ENCODE measurements at places on chromosomes 5 and 9.
A peak's percentile ranks its signal among the peaks of the same experiment; 100 is the strongest.

DNA sequence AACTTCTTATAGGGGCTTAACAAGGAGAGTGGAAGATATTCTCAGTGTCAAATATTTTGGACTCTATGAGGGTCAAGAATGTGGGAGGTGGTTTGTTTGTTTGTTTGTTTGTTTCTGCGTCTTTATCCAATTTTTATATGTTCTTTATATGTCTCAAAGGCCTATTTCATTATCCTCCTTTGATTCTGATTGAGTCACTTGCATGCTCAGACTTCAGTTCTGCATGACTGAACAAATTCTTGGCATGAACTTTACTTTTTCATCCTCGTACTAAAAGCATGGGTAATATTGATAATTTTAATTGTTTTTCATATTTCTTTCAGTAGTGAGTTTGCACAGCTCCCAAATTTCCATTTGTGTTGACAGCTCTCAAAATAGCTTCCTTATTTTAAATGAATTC lies 19.2 kb upstream of the ERBIN start:
- no peak for DNase-seq

GRCh38 chr9:126862104-126862761 lies 1.8 kb downstream of the ZBTB34 start:
- DNase-seq = no peak

DNA sequence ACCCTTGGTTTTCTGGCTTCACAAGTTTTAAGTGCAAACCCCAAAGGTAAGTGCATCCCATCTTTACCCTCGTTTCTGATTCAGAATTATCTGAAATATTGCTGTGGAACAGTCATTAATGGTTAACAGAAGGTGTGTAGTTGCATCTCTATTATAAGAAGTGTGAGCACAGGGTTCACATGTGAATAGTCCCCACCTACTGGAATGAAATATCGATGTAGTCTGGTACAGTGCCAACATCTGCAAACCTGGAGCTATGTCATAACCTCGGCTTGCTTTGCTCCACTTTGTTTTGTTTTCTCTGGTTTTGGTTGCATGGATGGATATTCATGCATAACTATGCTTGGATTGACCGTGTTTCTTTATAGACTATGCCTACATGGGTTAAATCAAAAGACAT lies 12.6 kb downstream of the HTR4 start:
- DNase-seq = no peak

DNA sequence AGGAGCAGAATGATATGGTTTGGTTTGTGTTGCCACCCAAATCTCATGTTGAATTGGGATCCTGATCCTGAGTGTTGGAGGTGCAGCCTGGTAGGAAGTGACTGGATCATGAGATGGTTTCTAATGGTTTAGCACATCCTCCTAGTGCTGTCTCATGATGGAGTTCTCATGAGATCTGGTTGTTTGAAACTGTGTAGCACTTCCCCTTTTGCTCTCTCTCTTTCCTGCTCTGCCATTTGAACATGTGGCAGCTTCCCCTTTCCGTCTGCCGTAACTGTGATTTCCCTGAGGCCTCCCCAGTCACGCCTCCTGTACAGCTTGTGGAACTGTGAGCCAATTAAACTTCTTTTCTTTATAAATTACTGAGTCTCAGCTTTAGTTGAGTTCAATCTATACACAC lies 756.8 kb upstream of the CDH6 start:
- no peak for DNase-seq

DNA sequence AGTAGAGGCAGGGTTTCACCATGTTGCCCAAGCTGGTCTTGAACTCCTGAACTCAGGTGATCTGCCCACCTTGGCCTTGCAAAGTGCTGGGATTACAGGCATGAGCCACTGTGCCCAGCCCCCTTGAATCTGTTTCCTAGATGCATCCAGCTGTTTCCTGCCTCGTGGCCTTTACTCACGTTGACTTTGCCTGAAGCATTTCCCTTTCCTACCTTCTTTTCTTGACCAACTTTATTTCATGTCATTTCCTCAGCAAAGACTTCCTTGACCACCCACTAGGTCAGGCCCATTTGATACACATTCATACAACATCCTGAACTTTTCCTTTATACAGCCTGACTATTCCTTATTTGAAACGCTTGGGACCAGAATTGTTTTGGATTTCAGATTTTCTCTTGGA lies 51.0 kb downstream of the DOCK2 start:
- DNase-seq = no peak

GRCh38 chr9:121394292-121394691 lies 24.2 kb upstream of the STOM start:
- peak; percentile 17 for DNase-seq

GRCh38 chr5:5340206-5340729 lies 82.2 kb upstream of the ICE1 start:
- peak; percentile 97 for DNase-seq

DNA sequence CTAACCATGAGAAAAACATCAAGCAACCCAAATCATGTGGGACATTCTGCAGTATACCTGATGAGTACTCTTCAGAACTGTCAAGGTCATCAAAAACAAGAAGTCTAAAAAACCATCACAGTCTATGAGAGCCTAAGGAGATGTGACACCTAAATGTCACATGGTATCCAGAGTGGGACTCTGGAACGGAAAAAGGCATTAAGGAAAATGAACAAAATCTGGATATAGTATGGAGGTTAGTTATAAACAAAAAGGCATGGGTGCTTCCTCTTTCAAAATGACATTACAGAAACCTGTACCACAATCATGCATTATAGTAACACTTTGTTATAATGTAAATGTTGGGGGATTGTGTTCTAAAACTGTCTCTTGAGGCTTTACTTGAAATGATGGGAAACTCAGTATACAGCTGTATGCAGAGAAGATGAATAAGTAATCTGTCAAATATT lies 47.4 kb downstream of the PRKACG start:
- no peak for DNase-seq

GRCh38 chr9:22170990-22171670 lies 162.0 kb upstream of the CDKN2B start:
- no peak for DNase-seq

- no peak for DNase-seq
These were observed 19.7 kb upstream of the F2R start for GRCh38 chr5:76696251-76696650.

DNA sequence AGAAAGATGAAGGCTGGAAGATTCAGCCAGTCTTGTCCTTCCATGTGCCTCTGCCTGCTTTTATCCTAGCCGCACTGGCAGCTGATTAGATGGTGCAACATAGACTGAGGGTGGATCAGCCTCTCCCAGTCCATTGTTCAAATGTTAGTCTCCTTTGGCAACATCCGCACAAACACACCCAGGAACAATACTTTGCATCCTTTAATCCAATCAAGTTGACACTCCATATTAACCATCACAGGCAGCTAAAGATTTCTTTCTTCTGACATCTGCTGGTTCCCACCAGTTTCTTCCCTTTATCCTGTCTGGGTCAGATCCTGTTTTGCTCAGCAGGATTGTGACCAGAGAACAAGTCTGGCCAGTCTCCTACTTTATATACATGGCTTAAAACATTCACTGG lies 276.5 kb upstream of the TYRP1 start:
- no peak for DNase-seq

DNA sequence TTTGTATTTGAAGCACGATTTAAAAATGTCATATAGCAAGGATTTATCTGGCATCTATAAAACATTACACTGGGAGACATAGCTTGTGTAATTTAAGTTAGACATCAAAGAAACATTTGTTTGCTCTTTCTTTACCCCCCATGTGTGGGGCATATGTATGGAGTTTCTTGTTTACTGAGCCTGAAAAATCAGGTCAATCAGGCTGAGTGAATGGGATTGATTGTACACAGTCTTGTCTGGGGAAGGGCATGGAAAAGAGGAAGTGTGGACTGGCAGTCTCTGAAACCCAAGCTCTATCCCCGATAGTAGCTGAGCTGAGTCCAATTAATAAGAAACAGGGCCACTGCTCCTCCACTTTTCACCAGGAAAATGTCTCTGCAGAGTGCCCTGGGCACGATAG lies 49.4 kb downstream of the SLC46A2 start:
- no peak for DNase-seq

DNA sequence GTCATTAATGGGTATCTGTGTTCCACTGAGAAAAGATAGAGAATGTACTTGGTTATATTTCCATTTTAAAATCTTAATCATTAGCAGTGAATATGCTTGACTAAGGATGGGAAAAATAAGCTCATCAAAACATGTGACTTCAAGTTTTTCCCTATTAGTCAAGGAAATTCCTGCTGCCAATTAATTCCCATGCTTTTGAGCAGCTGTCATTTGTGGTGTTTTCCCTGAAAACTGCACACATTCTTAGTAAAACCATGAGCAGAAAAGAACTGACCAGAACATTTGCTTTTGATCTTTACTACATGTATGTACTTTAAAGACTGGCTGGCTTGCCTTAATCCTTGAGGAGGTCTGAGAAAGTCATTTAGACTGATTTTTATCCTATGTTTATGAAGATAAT lies 75.2 kb downstream of the AOPEP start:
- no peak for DNase-seq

DNA sequence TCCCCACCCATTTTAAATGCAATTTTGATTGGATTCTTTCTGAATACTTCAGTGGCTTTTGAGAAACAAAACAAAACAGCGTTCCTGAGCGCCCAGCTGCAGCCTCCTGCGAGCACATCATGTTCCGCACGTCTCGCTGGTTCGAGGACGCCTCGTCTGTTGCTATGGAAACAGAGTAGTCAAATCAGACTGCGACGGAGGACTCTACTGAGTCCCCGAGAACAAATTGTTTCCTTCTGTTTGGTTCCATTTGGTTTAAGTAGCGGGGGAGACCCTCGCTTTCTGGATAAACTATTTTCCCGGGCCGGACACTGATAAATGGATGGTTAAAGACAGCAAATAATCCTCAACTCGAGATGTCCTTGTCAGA lies 69.0 kb downstream of the SLC28A3 start:
- peak; percentile 84 for DNase-seq

- DNase-seq = no peak
These were observed 11.9 kb upstream of the PGGT1B start for GRCh38 chr5:115274584-115274983.

DNA sequence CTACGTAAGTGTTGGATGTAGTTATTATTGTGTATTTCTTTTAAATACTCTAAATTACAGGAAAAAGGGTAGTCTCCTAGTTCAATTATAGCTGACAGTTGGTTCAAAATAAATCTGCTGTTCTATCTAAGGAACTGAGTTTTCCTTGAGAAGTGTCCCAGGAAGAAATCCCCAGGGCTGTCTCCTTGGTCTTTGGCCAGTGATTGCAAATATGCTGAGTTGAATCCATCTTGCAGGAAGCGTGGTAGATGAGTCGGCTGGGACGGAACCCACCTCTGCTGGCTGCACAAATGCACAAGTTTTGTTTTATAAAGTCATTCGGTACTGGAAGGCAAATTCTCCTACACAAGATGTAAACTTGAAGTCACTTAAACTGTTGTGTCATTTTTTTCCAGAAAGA lies 30.2 kb upstream of the HOMER1 start:
- no peak for DNase-seq

DNA sequence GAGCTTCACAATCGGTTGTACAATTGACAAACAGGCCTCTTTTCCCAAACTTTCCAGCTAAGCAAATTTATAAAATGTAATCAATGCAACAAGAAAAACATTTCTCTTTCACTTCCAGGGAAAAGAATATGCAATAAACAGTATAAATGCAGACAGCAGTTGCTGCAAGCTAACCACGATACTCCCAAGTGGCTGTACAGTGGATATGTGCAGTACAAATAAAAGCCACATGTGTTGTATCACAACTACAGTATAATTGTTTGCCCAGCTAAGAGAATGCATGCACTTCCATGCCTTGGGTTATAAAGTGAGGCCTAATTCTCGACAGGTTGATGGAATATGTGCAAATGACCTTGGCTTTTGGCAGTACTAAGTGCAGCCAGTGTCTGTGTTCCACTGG lies 16.7 kb upstream of the PDCL start:
- DNase-seq = no peak

- DNase-seq = no peak
These were observed 2.8 kb downstream of the IL6ST start for GRCh38 chr5:55991768-55992486.

DNA sequence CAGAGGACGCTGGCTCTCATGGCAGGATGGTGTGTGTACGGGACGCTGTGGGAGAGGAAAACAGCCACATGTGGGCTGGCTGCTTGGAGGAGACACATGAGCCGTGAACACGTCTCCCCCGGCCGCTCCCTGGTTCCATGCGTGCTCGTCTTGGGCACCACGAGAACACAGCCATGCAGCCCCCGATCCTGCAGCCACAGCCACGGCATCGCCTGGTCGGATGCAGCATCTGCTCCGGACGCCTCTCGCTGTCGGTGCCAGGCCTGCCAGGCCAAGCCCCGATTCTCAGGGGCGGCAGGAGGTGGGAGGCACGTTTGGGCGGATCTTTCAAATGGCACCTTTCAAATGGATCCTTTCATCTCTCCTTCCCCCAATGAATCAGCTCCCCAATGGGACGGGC lies 3.2 kb downstream of the LCN10 start:
- DNase-seq = no peak

DNA sequence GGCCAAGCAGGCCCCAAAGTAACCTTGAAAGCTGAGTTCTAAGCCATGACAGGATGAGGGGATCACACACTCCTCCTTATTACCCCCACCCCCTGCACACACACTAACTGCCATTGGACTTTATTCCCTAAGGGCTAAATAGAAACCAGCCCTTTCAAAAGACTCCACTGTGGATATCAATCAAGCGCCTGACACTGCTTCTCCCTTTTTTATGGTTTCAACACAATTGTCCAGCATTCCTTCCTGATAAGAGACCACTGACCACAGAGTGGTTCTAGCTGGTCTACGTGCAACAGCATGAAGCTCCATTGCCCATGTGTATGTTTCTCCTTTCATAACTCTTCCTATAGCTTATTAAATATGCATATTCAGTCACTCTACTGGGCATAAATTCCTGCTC lies 34.7 kb downstream of the PAEP start:
- DNase-seq = no peak

Data from brain microvascular endothelial cell (primary cell).